Effector memory CD4-positive, alpha-beta T cell (primary cell): ENCODE measurements at places on chromosomes 5 and 9.

DNA sequence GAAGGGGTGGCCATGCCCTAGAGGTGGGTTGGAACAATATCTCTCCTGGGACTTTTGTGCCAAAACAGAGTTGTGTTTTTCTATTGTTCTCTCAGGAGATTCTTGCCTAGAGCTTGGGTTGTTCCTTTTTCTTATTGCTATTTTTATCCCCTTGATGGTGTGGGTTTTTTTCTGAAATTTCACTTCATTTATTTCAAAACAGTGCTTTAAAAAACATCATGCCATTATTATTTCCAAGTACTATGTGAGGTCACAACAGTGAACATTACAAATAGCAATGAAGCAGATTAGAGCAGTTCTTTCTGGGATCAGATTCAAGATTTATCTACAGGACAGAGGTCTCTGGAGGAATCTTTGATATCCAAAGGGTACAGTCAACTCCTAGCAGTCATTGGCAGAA, 76.6 kb downstream of the ACTBL2 start:
- H3K36me3 ChIP-seq, result no peaks in the 10 kb centered on the region
- H3K27ac ChIP-seq, result no peak overlapping the region
- DNase-seq, result no peak
- H3K4me3 ChIP-seq, result no peak overlapping the region
- H3K4me1 ChIP-seq, result no peaks in the 10 kb centered on the region
- H3K27me3 ChIP-seq, result no peaks in the 10 kb centered on the region

DNA sequence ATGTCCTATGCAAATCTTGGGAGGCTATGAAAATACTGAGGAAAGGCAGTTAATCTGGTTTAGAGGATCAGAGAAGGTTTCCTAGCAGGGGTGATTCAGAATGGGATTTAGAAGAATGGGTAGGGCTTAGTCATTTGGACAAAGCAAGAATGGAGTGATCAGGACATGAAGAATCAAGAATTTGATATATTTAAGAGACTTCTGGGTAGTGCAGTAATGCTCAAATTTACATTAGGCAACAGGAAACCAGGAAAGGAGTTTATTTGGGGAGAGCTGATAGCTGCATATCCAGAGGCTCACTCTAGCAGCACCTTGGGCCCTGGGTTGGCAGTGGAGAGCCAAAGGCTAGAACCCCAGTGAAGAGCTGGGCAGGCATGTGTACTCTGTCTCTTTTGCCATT, 78.9 kb upstream of the PAPPA start:
- no peak for DNase-seq
- no peaks in the 10 kb centered on the region for H3K4me1 ChIP-seq
- H3K27ac ChIP-seq, result no peak overlapping the region
- H3K27me3 ChIP-seq, result no peaks in the 10 kb centered on the region
- no peaks in the 10 kb centered on the region for H3K36me3 ChIP-seq

DNA sequence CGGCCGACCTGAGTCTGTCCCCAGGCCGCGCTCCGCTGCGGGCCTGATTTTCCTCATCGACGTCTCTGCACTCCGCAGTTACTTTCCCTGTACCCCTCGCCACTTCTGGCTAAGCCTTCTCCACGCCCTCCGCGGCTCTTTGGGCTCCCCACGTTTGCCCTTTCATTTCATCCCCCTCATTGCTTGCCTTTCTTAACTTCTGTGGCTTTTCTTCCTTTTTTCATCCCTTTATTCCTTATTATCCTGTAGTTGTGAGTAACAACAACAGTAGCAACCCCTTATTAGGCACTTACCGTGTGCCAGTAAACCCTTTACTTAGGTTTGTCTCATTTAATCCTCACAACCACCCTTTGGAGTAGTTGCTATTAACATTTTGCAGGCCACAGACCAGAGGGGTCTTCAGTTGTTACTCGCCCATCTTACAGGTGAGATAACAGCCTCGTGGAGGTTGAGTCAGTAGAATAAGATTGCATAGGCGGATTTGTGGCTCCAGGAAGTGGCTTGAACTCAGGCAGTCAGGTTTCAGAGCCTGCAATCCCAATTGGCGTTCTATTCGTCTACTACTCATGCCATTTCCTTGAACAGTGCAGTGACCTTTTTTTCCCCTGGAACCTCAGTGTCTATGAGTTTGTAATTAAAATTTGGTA, 724 bp downstream of the TCERG1 start:
- peak overlapping the region; percentile 95 for H3K27ac ChIP-seq
- H3K36me3 ChIP-seq, result no peaks in the 10 kb centered on the region
- H3K27me3 ChIP-seq, result no peaks in the 10 kb centered on the region
- no peak for DNase-seq
- peak overlapping the region; percentile 96 for H3K4me3 ChIP-seq

DNA sequence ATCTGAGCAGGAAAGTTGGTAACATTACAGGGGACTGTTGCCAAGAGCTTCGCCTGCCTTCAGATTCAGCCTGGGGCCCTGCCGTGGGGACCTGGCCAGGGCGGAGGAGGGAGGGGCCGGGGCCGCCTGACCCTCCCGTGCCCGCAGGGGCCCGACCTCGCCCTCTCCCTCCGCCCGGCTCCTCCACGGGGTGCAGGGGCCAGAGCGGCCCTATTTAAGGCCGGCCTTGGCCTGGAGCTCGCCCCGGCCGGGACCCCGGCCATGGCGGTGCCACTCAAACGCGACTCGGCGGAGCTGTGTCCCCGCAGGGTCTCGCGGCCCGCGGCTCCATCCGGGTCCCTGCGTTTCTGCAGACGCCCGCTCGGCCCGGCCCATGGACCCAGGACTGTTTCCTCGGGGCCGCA, 757 bp downstream of the TMEM250 start:
- H3K27ac ChIP-seq, result peak overlapping the region; percentile 87
- peaks cover 22% of the 10 kb centered on the region for H3K4me1 ChIP-seq
- no peaks in the 10 kb centered on the region for H3K27me3 ChIP-seq
- no peak for DNase-seq

DNA sequence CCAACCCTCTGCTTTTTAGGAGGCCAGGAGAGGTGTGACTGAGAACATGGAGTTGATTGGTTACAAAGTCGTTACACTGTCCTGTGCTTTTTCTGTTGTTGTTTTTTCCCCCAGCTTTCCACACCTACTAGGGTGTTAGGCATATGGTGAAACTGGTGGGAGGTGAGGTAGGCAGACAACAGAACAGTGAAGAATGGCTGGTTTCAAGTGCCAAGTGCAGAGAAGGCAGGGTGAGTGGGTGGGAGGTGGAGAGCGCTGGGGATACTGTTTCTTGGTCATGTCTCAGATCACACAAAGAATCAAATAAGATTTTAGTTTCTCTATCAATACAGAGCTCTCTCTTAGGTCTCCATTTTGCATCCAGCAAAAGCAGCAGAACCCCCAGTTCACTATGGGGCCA, 2.2 kb upstream of the SPTAN1 start:
- DNase-seq, result no peak
- no peaks in the 10 kb centered on the region for H3K36me3 ChIP-seq
- peaks cover 39% of the 10 kb centered on the region for H3K4me1 ChIP-seq
- no peak overlapping the region for H3K4me3 ChIP-seq
- peak overlapping the region; percentile 90 for H3K27ac ChIP-seq

DNA sequence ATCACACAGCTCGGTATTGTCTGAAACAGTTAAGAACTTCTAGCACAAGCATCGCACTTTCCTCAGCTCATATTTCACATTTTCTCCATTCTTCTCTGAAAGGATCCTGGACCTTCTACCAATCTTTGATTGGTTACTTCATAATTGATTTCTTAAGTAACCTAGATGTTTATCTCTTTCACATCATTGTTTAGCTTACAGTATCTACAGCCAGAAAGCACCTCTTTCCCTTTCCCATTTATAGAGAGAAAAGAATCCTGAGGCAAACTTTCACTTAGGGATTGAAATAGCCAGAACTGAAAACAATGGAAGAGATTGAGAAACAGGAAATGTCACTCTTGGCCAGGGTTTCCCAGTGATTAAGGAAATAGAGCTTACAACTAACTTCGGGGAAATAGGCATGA, 2.5 kb downstream of the IL33 start:
- no peak overlapping the region for H3K4me3 ChIP-seq
- no peak for DNase-seq
- no peaks in the 10 kb centered on the region for H3K36me3 ChIP-seq
- peaks cover 3% of the 10 kb centered on the region for H3K27me3 ChIP-seq
- H3K4me1 ChIP-seq, result no peaks in the 10 kb centered on the region
- no peak overlapping the region for H3K27ac ChIP-seq
